ENCODE measurements at places on chromosomes 1 and 21.

DNA sequence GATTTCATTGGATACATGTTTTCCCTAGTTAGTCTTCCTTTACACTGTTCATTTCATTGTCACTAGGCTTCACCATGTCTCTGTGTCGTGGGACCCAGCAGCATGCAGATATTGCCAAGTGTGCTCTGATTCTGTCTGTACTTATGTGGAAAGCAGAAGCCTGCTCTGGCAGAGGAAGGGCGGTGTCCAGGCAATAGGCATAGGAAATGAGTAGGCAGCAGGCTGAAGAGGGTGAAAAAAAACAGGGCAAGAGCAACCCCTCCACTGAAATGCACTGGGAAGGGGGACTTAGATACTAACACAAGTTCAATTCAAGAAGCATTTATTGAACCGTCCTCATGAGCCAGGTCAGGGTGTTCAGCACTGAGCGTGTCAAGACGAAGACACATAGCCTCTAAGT is 85.2 kb upstream of the VAV3 start:
- DNase-seq, result no peak

DNA sequence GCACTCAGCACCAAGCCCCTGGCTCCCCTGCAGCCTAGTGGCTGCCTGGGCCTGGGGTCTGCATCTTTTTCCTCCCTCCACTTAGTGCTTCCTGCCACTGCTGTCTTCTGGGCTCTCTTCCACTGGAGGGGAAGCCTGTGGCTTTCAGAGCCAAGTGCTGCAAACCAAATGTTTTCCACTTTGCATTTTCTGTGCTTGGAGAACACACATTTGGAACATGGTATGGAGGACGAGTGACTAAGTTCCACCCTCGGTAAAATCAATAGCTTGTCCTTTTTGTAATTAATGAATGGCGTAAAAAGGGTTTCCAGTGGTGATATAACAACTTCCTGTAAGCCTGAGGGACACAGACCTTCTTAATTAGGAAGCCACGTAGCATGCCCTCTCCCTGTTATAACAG is 10.1 kb upstream of the GPR153 start:
- DNase-seq, result no peak

DNA sequence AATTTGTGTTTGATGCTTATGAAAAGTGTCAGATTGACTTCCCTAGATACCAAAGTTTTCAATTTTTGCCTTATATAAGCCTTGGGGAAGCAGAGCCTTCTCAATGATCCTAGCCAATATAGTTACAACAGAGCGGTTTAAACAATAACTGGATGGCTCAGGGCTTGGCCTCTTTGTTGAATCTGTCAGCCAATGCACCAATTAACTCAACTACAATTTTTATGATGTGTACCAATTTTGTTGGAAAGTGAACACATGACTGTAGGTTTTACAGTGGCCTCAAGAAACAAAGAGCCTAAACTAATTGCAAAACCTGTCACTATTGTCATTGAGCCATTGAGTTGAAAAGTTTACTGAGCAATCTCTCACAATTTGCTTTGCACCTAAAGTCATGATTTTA is 71.6 kb upstream of the RGS18 start:
- DNase-seq, result no peak

DNA sequence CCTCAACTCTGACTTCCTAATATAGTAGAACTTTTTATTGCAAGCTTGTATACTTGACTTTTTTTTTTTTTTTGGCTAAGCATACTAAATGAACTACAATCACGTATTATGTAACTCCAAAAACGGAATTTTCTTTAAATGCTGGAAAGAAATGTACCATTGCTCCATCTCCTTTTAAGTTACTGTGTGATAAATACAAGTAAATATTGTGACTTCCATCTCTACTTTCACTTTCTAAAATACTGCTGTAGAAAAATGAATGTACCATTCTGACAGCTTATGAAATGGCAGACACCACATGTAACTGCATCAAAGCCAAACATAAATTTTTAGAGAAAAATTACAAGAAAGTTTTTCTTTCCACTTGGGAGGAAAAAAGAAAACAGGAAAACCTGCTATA is 54.7 kb downstream of the ASH1L start:
- no peak for DNase-seq

- no peak for DNase-seq
These were observed 3.1 kb upstream of the UBE2G2 start for GRCh38 chr21:44804762-44805161.

DNA sequence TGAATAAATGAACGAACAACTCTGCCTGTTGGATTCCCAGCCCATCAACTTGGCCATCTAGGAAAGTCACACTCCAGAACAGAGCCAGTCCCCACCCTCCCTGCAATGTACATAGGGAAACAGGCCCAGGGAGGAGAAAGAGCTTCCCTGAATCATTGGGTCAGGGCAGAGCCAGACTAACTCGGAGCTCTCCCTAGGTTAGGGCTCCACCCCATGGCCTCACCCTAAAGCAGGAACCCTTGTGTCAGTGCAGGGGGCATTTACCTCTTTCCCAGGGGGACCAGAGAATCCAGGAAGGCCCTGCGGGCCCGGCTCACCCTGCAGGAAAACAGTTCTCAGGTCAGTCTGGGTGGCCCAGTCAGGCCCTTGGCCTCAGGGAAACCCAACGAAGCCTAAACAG is 11.6 kb downstream of the COL9A2 start:
- no peak for DNase-seq

DNA sequence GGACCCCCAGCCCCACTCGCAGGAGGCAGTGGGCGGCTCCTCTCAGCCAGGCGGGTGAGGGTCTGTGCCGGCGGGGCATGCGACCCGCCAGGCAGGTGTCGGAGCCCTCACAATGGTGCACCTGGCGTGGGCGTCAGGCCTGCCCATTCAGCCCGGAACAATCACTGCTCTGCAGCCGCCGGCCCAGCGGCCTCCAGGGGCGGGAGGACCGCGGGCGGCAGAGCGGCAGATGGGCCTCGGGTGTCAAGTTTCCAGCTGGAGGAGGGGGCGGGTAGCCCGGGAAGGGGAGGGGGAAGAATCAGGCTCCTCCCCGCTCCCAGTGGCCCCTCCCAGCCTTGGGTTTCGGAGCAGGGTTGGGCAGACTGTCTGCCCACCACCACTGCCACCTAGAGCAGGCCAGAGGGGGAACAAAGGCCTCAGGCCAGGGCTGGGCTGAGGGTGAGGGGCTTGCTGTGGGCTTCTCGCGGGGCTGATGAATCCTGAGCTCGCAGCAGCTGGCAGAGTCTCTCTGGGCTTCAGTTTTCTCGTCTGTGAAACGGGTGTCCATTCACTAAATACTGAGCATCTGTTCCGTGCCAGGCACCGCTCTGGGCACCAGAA is 39.5 kb upstream of the CASZ1 start:
- DNase-seq, result no peak

- no peak for DNase-seq
These were observed 10.8 kb upstream of the HMGCL start for GRCh38 chr1:23836037-23836436.

- DNase-seq, result peak; percentile 79
These were observed 7.7 kb downstream of the ENSA start for GRCh38 chr1:150621497-150622302.

- no peak for DNase-seq
These were observed 9.1 kb downstream of the INAVA start for GRCh38 chr1:200903793-200904192.

GRCh38 chr21:44012474-44013379 is 618 bp downstream of the TRAPPC10 start:
- peak; percentile 86 for DNase-seq

- DNase-seq, result no peak
These were observed 99.7 kb downstream of the EPHB2 start for GRCh38 chr1:22810378-22810777.

DNA sequence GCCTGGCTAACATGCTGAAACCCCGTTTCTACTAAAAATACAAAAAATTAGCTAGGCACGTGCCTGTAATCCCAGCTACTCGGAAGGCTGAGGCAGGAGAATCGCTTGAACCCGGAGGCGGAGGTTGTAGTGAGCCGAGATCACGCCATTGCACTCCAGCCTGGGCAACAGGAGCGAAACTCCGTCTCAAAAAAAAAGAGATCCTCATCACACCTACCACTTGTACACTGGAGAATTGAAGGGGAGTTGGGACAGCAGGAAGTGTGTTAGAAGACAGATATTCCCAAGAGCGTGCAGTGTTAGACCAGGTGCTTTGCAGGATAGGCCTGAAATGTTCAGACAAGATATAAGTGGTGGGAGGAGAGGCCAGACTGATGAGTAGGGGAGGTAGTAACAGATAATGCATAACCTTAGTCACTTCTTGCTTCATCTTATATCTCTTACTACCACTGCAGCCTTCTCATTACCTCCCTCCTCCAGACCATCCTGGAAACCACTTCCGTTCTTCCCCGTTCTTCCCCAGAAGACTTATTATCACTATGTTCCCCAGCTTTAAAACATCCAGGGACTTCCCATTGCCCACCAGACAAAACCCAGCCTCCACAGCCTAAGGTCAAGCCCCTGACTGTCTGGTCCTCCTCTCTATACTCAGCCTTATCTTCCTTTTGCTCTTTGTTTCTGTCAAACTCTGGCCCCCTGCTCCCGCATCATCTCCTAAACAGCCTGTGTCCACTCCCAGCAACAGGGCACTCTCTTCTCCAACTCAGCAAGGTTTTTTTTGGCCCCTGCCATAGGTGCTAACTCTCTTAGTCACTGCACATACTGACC is 21.3 kb downstream of the FAM20B start:
- no peak for DNase-seq

DNA sequence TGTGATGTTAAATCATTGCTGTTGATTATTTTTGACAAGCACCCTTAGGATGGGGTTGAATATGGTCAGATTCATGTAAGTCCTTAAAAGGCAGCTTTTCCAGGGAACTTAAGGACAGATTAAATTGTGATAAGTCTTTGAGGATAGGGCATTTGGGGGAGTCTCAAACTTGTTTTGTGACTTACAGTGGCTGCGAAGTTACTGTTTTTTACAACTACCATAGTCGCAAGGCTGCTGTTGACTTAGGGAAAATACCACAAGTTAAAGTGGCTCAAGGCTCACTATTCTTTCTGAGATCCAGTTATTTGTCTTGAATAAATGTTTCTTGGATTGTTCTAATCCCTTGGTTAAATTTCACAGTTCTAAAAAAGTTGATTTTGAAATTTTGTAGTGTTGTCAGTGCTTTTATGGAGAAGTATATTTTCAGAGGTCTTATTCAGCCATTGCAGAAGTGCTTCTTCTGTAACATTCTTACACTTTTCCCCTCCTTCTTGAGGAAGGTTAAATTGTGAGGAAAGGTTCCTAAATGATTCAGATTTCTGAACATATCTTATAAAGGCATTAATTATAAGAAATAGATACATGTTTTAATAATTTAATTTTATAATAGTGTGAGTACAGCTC is 47.0 kb upstream of the MPC2 start:
- no peak for DNase-seq

DNA sequence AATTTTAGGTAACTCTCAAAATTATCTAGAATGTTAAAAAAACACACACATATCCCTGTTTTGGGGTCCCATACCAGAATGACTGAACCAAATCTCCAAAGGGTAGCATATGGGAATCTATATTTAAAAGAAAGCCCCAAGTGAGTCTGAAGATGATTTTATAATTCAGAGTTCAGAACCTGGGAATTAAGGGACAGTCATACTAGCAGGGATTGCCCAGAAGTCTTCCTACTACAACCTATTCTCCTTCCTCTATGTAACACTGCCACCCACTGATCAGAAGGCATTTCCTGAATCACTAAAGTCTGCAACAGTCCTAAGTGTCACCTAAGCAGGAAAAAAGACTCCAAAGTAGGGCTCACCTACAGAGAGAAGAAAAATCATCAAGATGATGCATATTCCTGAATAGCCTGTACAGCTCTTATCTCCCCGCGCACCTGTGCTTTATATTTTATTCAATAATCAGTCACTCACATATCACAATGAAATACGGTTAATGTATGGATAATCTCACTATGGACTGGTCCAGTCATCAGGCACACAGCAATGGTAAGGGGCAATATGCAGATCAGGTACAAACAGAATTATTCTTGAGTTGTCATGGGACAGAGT is 4.9 kb downstream of the RGS1 start:
- peak; percentile 64 for DNase-seq

GRCh38 chr21:18335651-18336236 is 67.8 kb downstream of the TMPRSS15 start:
- DNase-seq, result no peak

- DNase-seq, result no peak
These were observed 32.2 kb upstream of the AKT3 start for GRCh38 chr1:243882276-243882675.

DNA sequence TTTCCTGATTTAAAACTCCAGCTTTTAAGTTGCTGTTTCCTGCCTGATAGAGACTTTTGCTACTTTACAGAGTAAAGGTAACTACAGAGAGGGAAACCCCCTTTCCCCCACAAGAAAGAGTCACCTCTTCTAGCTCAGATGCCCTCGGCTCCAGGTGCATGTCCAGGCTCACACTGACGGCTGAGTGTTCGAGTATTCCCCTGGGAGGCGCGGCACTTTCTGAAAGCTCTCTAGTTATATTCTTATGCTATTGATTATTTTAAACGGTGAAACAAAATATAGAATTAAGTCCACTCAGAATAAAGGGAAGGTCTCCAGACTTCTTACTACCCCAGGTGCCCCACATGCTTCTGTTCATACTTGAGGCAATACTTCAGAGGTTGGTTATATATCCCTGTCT is 160.3 kb upstream of the FMN2 start:
- no peak for DNase-seq

- no peak for DNase-seq
These were observed 4.4 kb upstream of the GBP4 start for GRCh38 chr1:89203166-89203565.

DNA sequence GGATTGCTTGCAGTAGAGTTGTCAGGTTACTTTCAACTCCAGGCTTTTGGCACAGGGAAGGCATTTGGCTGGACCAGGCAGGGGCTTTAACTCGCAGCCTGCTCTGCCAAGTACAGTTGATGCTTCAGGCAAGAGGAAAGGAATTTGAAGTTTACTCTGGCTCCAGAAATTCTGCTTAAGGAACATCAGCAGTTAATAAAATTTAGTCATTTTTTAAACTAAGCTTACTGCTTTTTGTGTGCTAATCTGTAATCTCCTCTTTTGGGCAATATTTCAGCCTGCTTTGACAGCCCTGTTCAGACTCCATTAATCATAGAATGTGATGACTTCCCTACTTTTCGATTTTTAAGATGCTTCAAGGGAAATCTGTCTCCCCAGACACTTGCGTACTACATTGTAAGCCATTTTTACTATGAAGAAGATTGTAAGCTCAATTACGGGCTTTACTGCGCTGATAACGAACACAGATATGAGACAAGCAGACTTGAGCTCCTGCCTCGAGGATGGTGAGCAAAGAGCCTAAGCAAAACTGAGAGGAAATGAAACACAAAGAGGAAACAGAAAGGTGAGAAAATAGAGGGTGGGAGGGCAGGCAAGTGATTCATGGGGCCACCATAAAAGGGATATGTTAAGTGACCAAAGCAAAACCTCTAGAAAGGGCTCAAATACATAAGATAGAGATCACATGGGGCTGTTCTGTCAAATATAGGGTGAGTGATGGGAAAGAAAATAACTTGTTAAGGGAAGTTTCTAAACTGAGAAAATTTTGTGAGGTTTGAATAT is 76.6 kb upstream of the VAV3 start:
- peak; percentile 14 for DNase-seq

DNA sequence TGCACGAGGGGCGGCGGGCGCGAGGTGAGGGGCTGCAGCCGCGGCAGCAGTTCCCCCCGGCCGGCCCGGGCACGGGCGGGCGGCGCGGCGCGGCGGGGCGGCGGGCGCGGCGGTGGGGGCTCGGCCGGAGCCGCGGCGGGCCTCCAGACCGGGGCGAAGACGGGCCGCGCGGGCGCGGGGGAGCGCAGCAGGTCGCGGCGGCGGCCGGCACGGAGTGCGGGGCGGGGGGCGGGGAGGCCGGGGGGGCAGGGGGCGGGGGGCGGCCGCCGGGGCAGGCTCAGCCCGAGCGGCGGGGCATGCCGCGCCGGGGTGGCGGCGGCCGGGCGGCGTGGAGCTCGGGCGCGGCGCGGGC is 311 bp downstream of the IRF2BP2 start:
- no peak for DNase-seq
